ENCODE measurements at places on chromosomes 1 and 21.

DNA sequence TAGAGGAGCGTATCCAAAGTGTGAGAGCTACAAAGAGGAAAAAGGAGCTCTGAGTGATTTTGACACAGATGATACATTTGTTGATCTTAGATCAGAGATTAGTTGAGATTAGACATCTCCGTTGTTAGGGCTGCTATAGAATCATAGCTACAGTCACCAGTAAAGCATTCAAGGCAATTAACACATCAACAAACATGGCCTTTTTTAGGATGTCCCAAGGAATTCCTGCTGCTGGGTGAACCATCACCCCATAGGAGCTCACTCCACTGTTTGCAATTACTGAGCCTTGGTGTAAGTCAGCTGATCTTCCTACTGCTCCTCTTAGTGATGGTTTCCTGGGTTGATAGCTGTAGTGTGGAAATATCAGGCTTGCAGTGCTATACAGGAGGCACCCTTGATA is 6.7 kb upstream of the RSRP1 start:
- no peak for DNase-seq

DNA sequence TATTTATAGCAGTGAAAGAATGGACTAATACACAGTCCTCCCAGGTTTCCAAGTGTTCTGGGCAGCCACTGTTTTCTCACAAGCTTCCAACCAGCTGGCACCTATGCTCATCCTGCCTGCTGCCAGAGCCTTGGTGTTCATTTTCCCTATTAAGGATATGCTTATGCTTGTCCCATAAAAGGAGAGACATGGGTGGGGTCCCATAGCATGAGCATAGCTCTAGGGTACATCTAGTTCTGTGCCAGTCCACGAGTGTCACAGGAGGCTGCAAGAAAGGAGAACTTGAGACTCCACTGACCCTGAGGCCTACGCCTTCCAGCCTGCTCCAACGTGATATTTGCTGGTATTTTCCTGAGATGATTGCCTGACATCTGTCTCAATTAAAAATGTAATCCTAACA is 192.4 kb upstream of the PTGFR start:
- DNase-seq: no peak

DNA sequence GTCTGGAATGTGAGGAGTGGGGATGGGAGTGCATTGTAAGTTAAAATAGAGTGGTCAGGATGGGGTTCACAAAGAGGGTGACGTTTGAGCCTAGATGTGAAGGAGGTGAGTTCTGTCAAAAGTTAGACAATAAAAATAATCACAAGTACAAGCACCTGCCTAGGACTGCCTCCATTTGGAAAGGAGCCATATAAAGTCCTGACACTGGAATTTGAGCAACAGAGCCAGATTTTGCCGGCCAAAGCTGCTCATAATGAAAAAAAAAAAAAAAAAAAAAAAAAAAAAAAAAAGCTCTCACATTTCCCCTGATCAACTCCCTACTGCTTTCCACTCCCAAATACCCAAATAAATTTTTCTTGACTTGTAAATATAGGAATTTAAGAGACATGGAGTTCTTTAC is 4.1 kb downstream of the PALMD start:
- DNase-seq: no peak

GRCh38 chr1:96365596-96366390 is 355.8 kb upstream of the PTBP2 start:
- no peak for DNase-seq

DNA sequence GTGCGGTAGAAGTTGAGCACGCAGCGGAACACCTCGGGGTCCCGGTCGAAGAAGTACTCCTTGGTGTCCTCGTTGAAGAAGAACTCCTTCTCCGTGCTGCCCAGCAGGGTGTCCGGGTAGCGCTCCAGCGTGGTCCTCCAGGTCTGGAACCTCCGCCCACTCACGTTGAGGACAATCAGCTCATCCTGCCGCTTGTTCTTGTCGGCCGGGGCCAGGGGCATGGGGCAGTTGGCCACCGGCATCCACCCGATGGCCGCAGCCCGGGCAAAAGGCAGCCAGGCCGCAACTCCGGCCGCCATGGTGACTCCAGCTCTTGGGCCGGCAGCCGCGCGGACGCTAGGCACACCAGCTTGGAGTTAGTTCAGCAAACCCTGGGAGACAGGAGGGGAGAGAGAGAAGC is 7.0 kb downstream of the KCND3 start:
- DNase-seq: no peak

DNA sequence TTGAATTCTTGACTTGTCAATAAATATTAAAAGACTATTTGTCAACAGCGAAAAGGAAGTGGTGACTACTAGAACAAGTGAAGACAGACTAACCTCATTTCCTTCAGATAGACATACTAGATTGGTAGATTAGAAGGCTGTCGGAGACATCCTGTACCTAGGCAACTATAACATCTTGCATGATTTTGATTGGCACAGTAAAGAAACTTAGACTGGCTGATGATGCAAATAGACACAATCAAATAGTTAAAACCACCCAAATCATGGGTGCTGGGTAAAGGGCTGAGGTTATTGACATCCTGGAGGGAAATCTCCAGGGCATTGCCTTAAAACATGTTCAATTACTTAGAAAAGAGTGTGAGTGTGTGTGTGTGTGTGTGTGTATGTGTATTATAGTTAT is 85.9 kb upstream of the EDEM3 start:
- DNase-seq: no peak

GRCh38 chr1:62175568-62176179 is 19.0 kb upstream of the L1TD1 start:
- DNase-seq: no peak

DNA sequence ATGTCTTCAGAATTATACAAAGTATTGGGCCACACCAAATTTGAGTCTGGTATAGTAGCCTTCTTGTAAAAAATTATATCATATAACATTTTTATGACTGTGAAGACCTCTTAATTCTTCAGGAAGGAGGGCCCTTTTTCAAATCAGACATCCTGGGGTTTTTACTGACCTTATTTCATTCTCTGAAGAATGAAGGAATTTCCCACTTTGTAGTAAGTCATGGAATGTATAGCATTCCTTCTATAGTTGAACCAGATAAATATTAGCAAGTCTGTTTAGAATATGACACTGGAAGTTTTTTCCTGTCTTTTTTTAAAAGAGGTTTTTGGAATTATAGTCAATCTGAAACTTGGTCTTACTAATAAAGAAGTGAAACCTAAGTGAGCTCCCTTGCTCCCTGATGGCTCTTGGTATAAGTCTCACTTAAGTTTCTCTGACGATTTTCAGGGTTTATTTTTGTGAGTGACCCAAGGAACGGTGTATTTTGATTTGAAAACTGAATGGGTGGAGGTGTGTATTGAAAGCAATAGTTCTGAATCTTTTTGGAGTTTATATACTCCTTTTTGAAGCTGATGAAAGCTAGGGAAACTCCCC is 23.7 kb downstream of the SNX27 start:
- DNase-seq: no peak

- no peak for DNase-seq
Measured at GRCh38 chr1:204495078-204495753, 611 bp upstream of the PIK3C2B start.

GRCh38 chr1:110601332-110601731 is 4.8 kb downstream of the KCNA2 start:
- DNase-seq: no peak

DNA sequence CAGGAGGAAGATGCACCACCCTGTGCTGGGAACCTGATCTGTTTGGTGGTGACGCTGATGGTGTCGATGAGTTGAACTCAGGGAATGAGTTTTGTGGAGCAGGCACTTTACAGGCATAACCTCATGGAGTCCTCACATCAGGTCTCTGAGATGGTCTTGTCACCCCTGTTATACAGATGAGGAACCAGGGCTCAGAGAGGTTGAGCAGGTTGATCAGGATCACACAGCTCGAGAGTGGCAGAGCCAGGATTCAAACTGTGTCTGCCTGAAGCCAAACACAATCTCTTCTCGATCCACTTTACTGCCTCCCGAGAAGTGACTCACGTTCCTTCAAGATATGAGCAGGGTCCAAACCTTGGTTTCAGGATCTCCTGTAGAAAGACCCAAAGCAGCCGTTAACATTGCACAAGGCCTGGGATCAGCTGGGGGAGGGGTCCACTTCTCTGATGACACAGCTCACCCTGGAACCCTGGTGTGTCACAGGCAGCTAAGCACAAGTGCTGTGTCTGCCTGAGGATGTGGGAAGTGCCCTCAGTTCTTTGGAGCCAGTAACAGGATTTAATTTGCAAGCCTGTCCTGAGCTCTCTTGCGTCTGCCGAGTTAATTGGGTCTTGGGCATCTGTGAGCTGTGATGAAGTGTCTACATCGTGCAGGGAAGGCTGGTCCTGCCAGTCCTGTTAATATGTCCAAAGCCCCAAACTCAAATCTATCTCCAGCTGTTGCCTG is 65.4 kb upstream of the STUM start:
- DNase-seq: no peak

DNA sequence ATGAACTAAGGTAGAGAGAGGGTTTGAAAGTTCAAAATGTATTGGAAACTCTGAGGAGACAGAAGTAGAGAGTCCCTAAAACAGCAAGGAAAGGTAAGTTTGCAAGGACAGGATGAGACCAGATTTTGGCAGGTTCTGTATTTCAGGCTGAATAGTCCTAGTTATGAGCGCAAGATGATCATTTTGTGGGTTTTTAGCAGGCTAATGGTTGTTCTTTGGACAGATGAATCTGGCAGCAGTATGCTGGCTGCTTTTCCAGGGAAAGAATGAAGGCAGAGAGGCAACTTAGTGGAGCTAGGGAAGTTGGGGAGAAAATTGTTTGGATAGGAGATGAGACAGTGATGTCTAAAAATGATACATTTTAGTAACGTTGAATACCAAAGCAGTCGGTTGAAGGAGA is 243.5 kb upstream of the NRIP1 start:
- no peak for DNase-seq

- DNase-seq: no peak
Measured at GRCh38 chr1:155077346-155077745, 1.3 kb upstream of the EFNA3 start.

- no peak for DNase-seq
Measured at GRCh38 chr1:165226326-165226725, 130.2 kb downstream of the LMX1A start.

GRCh38 chr1:24859063-24860010 is 70.7 kb downstream of the RUNX3 start:
- no peak for DNase-seq

- DNase-seq: no peak
Measured at GRCh38 chr1:31029026-31029425, 36.5 kb downstream of the PUM1 start.

DNA sequence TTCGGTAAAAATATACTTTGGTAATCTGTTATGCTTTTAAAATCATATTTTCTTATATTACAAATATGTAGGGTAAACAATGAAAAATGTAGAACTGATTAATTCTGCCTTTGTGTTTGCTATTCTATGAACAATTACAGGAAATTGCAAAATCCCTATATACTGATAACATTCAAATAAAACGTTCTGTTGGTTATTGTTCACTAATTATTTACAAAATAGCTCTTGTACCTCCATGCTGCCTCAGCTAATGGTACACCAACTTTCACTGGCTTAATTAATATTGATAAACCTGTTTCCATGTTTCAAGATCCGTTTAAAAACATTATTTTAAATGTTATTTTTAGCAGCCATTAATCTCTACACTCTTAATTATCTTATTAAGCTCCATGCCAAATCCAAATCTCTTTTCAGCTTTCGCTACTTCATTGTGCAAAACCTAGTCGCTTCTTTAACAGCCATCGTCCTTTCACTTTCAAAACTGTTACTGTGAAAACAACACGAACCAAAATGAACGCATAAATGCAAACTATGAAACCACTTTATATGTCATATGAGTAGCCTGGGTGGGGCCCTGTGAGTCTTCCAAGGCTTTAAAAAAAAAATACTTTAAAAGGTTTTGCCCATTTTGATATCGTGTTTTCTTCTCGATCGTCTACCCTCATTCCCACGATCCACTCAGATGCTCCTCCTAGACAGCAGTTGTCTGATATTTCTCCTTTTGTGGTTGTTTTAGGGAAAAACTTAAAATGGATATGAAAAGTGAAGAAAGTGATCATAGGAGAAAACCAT is 807.1 kb downstream of the USP25 start:
- no peak for DNase-seq

- no peak for DNase-seq
Measured at GRCh38 chr1:56825436-56825835, 6.2 kb upstream of the FYB2 start.

DNA sequence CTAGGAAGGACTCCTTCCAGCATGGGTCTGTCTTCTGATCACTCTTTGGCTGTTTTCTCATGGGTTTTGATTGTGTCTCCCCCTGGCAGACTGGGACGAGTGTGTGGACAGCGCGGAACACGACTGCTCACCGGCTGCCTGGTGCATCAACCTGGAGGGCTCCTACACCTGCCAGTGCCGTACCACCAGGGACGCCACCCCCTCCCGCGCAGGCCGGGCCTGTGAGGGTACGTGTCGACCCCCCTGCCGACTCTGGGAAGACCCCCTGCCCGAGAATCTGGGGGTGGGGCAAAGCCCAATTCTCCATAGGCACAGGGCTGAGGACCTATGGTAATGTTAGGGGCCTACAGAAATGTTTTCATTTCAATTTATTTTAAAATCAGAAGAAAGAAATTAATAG is 38.4 kb downstream of the UMODL1 start:
- DNase-seq: no peak

DNA sequence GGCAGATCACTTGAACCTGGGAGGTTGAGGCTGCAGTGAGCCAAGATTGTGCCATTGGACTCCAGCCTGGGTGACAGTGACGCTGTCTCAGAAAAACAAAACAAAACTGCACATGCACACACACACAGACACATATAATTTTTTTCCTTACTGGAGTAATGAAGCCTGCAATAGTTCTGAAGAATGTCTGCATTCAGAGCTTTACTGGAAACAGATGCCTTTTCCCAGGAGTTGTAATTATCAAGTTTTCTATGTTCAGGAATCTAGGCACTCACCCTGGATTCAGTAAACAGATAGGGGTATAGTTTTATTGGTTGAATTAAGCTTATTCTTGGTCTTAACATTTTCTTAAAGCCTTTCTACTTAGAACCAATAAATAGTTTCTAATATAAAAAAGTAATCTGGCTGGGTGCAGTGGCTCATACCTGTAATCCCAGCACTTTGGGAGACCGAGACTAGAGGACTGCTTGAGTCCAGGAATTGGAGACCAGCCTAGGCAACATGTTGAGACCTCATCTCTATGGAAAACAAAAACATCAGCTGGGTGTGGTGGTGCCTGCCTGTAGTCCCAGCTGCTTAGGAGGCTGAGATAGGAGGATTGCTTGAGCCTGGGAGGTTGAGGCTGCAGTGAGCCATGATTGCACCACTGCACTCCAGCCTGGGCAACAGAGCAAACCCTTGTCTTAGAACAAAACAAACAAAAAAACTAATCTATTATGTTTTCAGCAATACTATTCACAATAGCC is 15.8 kb downstream of the SPEN start:
- no peak for DNase-seq

DNA sequence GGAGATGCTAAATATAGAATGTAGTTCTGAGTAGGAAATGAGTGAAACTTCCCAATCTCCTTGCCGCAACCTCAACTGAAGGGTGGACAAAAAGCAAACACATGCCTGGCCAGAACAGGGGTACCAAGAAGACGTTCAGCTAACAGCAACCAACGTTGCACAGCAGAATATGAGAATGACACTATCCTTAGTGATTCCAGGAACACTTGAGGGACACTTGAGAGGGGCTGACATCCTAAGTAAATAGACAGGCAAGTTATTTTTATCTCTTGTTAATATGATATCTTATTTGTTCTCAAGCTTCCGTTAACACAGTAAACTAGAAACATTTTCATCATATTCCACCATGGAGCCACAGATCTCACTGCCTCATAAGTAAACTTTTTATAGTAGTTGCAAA is 908 bp downstream of the KRTAP19-1 start:
- DNase-seq: no peak

GRCh38 chr21:36663033-36663855 is 35.7 kb upstream of the SIM2 start:
- no peak for DNase-seq

GRCh38 chr1:182607566-182607965 is 3.4 kb upstream of the RGS16 start:
- no peak for DNase-seq

Data from stimulated activated CD4-positive, alpha-beta T cell treated with anti-CD3 and anti-CD28 coated beads, Interleukin-15, amount 100 ng/mL, for 1 hour (primary cell).